Fibroblast of skin of abdomen (primary cell): ENCODE measurements at places on chromosomes 6 and 20.

GRCh38 chr6:81517455-81517854 lies 235.0 kb downstream of the TENT5A start:
- no peak for DNase-seq

GRCh38 chr20:51412333-51412871 lies 130.1 kb downstream of the NFATC2 start:
- peak; percentile 22 for DNase-seq

- no peak for DNase-seq
Observed at GRCh38 chr6:156306531-156306930, 470.6 kb upstream of the ARID1B start.

DNA sequence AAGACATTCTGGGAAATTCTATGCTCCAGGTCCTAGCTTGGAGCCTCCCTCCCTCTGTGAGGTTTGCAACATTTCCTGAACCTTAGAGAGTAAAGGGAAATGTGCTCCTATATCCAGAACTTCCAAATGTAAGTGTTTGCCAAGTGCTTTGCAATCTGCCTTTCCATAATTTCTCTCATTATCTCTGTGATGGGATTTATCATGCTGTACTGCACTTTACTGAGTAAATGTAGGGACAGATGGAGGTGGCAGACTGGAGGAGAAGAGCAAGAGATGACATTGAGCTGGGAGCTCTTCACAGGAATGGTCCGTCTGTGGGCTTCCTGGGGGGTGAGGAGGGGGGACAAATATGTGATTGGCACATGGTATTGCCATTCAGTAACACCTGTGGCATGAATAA lies 184.3 kb downstream of the SOX4 start:
- no peak for DNase-seq

DNA sequence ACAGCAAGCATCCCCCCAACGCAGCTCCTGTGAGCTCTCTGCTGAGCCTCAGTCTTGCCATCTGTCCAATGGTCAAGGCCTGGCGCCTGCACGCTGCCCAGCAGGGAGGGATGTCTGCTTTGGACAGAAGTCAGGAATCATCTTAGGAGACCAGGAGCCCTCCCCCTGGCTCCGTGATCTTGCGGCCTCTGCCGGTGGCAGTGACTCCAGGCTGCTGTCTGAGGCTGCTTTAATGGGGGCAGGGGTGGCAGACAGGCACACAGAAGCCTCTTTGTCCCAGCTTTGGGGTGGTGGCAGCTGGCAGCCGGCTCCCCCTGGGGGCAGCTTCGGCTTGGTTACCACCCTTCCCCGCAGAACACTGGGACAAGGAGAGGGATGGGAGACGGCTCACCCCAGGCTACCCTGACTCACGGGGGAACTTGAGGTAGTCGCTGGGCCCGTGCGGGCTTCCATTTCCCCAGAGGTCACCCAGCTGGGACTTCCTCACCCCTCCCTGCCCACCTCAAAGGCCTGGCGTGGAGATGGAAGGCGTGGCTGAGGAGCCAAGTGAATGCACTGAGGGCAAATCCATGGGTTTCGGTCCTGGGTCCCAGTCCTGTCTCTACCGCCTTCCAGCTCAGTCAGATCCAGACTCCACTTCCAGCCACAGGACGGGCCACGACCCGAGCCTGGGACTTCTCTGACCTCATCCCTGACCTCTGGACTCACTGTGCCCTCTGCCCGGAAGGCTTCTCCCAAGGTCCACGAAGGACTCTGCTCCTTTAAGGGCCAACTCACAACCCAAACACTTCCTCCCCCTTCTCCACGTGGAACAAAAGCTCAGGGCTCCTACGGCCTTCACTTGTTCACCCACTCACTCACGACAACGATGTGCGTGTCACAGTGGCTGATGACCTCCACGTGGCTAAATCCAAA lies 14.8 kb downstream of the PEDS1 start:
- no peak for DNase-seq

DNA sequence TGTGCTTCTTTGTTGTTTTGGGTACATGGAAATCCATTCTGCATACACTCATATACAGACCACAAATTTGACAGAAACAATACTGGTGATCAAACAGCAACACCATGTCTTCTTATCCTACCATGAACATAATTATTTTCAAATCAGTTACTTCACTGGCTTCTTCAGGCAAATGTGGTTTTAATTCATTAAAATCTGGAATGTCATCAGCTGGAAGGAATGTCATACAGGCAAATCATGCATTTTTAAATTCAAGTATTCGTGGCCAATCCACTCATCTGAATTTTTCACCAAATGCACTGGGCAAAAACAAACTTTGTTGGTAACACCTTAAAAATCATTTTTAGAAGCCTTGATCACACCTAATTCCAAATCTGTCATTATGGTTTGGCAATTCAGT lies 59.3 kb downstream of the KIF6 start:
- DNase-seq, result peak; percentile 66

DNA sequence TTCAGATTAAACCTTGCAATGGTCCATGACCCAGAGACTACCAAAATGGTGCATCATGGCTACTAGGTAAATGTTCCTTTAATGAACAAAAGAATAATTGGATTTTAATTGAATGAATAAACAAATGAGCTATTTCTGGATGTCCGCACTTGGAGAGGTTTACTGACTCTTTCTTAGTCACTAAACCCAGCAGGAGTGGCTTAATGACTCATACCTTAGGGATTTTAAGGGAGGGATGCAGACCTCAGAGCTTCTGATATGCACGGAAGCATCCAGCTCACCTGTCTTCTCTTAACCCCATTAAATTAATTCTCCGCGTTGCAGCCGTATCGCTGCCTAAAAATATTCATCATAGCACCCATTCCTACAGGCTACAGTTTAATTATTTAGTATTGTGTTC lies 970.0 kb upstream of the SLC35B3 start:
- DNase-seq, result peak; percentile 74

- no peak for DNase-seq
Observed at GRCh38 chr6:33936886-33937285, 133.1 kb upstream of the MLN start.

- DNase-seq, result no peak
Observed at GRCh38 chr20:25369529-25369928, 21.1 kb downstream of the ABHD12 start.

DNA sequence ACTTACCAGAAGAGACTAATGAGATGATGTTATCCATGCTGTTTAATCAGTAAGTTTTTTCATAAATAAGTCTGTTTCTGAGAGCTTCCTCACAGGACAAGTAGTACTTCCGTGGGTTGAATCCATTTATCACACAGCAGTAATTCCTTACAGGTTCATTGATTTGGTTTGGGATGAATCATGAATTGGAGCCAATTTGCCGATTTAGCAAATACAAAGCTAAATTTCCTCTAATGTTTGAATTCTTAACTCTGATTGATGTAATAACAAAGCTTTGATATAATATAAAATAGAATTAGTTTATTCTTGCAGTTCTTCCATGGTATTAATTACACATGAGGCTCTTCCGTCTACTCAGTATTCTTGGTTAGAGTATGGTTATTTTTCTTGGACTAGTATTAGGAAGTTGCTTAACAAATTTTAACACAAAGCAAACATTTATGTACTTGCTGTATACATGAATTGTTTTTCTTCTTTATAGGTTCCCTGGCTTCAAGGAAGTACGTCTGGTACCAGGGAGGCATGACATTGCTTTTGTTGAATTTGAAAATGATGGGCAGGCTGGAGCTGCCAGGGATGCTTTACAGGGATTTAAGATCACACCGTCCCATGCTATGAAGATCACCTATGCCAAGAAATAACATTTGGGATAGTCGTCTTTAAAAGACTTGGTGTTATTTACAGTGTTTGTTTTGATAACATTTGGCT lies 7.6 kb upstream of the OTOR start:
- no peak for DNase-seq

DNA sequence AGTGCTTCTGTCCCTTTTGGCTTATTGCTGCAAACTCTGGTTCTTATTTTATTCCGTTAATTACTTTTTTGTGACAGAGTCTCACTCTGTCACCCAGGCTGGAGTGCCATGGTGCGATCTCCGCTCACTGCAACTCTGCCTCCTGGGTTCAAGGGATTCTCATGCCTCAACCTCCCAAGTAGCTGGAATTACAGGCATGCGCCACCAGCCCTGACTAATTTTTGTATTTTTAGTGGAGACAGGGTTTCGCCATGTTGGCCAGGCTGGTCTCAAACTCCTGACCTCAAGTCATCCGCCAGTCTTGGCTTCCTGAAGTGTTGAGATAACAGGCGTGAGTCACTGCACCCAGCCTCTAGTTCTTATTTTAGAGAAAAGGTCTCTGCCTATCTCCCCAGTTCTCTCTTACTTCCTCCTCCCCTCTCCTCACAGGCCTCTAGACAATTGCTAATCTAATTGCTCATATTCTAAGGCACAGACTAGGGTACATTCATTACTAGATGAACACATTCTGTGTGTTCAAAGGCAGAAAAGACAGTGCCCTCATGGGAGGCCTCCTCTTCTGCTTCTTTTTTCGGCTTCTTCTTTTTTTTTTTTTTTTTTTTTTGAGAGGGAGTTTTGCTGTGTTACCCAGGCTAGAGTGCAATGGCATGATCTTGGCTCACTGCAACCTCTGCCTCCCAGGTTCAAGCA lies 27.0 kb downstream of the EDEM2 start:
- peak; percentile 24 for DNase-seq

GRCh38 chr20:54794110-54794509 lies 318.7 kb downstream of the DOK5 start:
- DNase-seq, result no peak

DNA sequence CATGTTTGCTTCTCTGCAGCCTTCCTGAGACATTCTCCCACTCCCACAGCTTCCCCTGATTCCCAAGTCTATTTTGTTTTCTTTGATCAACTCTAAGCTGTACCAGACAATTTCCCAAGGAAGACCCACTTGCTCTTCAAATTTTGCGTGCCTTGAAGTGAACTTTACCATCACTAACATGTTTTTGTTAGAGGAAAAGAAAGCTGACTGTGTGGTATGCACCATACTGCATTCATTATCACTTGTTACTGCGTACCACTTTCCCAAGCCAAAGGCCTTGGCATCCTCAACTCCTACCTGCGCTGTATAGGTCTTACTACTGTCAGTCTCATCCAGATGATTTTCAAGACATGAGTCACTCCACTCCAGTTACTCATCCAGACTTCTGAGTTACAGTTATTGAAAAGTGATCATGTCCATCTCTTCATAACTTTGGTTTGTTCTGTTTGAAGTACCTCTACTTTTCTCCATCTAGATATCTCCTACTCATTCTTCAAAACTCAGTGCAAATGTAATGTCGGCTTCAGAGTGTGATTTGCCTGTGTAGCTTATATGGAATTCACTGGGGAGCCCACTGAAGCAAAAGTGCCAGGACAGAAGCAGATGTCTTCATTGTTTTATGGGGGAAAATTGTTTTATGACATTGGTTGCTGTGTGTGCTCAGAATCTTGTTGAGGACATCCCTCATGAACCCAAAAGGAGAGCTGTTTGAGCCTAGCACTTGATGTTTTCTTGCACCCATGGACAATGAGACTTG lies 5.2 kb downstream of the RPS12 start:
- DNase-seq, result peak; percentile 19

GRCh38 chr6:14499841-14500240 lies 382.3 kb downstream of the CD83 start:
- DNase-seq, result peak; percentile 93

DNA sequence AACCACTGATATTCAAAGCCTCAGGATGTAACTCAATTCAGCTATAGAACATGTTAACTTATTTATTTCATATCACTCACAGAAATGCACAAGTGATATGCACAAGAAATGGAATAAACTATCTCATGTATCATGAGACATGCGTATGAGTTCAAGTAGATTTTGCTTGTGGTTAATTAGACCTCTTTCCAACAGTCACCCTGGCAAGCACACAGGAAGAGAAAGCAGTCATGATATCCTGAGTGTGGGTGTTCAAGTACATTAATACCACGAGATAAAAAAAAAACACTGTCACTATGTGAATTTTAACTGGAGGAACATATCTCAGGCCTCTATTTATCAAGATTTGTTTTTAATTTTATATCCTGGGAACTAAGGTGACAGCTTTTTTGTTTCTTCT lies 64.2 kb downstream of the LAMP5 start:
- DNase-seq, result no peak

DNA sequence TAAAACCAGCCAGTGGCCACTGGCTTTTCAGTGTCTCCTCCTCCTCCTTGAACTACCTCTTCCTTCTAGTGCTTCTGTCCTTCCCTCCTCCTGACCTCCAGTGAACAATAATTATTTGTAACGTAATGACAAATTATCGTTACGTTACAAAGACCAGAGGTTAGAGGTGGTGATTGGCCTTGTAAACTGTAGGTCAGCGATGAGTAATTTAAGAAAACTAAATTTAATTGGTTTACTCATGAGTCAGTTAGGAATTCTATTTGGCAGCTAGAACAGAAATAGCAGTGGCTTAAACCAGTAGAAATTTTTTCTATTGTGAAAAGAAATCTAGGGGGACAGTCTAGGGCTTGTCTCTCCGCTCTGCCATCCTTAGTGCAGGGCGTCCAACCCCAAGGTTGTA lies 38.8 kb downstream of the PPARD start:
- DNase-seq, result no peak

DNA sequence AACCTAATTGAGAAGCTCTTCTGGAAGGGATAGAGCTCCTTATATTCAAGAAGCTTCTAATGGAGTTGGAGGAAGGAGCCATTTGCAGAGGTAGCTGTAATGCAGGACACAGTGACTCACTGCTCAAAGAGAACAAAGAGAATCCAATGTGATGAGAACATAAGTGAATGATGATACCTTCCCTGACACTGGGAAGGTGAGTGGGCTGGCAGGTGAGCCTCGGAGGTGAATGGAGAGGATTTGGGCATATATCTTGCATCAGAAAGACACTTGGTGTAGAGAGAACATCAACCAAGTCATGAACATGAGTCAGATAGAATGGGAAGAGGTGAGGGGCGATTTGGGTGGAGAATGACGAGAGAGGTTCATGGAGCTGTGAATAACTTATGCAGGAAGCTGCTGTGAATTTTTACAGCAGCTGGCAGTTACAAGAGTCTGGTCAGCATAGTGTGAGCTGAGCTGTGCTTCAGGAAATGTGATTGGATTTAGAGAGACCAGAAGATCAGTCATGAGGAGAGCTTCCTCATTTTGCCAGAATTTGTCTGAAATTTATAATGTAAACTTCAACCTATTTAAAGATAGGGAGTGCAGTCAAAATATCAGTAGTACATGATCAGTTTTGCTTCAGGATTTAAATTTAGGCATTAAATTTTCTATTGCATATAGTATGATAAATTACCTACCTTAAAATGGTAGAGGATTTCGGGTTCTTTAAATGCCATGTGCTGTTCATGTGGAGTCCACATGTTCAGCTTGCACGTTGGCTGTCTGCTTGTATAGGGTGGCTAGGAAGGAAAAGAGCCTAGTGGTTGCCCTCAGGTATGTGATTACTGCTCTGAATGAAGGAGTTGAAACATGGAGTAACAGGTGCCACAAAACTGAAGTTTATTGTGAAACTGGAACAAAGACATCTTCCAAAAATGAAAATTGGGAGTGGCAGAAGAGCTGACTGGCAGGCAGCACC lies 59.2 kb upstream of the KIF25 start:
- peak; percentile 11 for DNase-seq

DNA sequence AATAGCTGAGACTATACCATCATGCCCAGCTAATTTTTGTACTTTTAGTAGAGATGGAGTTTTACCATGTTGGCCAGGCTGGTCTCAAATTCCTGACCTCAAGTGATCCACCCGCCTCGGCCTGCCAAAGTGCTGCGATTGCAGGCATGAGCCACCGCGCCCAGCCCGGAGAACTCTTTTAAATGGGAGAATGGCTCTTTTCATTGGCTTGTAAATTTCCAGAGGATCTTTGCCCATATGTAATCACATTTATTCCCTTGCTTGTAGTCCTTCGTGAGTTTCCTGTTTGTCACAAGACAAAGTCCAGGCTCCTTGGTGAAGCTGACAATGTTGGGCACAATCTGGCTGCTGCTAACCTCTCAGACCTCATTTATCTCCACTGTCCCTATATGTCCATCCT lies 135.1 kb downstream of the CEP57L1 start:
- DNase-seq, result no peak
